Uterus (tissue), 4 donors: ENCODE measurements at places on chromosomes 16 and 17. TPM values are rescaled to one million over a fixed set of nuclear protein-coding genes. Genes with fewer than 3 reads are reported as not detected.

The NPW gene
- 1.5 TPM for total RNA-seq

The CCDC144A gene
- 24.2 TPM for total RNA-seq

The FAM20A gene
- 40.3 TPM for total RNA-seq

The PFN1 gene
- 235 TPM for total RNA-seq

The PRR14 gene
- 1.0 TPM for total RNA-seq

The SLC12A3 gene
- total RNA-seq: not detected

The CYGB gene
- total RNA-seq: 8.5 TPM

The MT1G gene
- total RNA-seq: 51.8 TPM

DNA sequence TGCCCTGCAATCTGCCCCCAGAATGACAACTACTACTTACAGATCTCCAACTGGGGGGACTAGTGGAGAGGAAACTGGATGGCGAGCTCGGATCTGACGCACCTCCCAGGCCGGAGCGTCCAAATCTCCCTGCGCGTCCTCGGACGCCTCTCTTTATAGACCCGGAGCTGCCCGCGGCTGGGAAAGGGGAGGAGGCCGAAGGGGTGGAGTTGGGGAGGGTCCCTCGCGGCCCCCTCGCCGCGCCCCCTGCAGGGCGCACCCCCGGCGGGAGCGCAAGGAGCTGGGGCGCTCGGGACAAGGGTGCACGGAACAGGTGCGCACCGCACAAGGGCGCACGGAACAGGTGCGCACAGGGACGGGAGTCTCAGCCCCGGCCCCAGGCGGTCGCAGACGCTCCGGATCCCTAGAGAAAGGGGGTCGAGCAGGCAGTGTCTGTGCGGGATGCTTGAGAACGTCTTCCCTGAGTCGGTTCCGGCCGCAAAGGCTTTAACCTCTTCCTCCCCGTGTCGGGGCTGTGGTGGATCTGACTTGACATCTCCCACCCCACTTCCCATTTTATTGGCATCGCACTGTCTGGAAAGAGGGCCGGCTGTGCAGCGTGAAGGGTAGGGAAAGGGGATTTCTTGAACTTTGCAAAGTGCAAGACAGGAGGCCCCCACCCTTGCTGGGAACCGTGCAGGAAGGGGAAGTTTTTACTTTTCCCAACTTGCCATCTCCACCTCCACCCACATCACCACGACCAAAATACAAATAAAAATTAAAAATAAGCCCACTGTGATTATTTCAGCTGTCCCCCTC is at the start of gene MYH11:
Gene MYH11 (minus strand): TSS at position 128 of the 798 bp plus-strand sequence. CDS start 18,776 bp downstream, outside the sequence.
- peak; percentile 81 for DNase-seq

DNA sequence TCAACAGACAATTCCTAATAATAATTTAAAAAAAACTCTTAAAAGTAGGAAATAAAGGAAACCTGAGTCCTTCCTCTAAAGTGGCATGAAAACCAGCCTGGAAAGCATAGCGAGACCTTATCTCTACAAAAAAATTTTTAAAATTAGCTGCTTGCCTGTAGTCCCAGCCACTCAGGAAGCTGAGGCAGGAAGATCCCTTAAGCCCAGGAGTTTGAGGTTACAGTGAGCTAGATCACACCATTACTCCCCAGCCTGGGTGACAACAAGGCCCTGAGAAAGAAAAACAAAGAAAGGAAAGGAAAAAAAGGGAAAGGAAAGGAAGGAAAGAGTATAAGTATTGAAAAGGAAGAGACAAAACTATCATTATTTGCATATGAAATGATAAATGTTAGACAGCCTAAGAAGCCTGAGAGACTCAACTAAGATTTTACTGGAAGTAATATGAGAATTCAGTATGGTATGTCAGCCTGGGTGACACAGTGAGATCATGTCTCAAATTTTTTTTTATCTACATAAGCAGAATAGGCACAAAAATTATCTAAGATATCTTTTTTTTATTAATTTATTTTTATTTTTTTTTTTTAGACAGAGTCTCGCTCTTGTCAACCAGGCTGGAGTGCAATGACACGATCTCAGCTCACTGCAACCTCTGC is 113.0 kb downstream of the GOSR1 start:
- no peak for DNase-seq

DNA sequence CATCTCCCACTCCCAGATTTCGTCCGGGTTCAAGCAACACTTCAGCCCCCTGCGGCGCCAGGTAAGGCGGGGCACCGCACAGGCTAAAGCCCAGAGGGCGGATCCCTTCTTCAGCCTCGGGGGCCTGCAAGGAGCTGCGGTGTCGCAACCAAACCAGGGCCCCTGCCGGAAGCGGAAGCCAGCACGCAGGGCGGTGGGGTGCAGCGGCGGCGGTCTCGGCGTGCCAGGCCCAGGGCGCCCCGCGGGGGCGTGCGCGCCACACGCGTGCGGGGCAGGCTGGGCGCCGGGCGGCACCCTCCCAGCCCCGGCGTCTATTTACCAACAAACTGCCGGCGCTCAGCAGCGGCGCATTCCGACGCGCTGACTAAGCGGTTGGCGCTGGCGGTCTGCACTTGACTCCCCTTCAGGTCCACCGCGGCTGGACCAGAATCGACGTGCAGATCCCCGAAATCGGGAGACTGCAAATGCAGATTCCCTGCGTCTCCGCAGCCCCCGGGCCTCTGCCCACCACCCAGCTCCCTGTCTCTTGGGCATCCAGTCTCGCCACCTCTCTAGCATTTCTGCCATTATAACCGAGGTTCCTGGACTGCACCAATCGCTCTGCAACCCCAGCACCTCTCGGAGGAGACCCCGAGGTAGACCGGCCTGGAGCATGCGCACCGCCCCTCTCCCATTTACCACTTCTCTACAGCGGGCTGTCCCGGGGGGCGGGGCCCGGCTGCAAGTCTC is 421 bp upstream of the DLX4 start:
- DNase-seq: peak; percentile 36

DNA sequence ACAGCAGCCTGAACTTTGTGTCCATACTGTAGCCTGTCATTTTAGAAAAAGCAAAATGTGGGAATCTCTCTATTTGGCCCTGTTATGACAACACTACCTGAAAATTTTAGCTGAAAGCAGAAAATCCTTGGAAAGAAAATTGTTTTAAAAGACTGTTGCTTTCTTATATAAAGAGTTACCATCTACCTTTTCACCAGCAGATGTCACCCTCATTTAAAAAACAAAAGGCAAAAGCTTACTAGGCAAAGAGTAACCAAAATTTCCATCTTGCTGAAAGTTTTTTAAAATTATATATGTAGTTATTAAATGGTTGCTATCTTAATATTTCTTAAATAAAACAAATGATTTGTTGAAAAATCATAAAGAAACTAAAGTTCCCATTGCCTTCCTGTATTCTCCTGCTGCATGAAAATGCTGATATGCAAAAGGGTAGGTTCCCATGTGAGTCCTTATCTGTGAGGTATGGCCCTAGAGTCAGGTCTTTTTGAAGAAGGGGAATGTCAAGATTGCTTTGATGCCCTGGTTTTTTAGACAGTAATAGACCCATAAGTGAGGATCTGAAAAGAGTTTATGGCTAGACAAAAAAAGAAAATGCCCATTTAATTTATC is 61.0 kb downstream of the TNRC6C start:
- DNase-seq: no peak

GRCh38 chr17:46876353-46876887 is 25.0 kb downstream of the WNT9B start:
- DNase-seq: no peak

GRCh38 chr16:9176547-9177418 is 85.3 kb downstream of the HAPSTR1 start:
- DNase-seq: no peak

- no peak for DNase-seq
Measured at GRCh38 chr16:64397042-64397441, 724.8 kb downstream of the CDH11 start.

- no peak for DNase-seq
Measured at GRCh38 chr16:48534601-48535340, 75.2 kb downstream of the N4BP1 start.

- no peak for DNase-seq
Measured at GRCh38 chr16:54116124-54116655, 170.4 kb downstream of the IRX3 start.

DNA sequence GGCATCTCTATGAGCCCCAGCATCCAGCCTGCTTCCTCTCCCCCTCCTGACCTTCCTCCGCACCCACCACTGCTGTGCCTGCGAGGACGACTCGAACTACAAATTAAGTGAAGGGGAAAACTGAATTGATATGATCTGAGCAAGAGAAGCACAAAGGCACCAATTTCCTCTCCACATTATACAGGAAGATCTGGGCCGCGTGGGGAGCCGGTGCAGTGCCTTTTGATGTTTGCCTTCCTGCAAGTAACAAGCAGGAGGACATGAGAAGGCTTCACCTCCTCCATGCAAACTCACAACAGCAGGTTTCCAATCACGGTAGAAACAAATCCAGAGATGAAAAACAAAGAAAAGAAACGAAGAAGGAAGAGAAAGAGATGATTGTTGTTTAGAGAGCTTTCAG is 57.8 kb upstream of the MMP2 start:
- no peak for DNase-seq

- no peak for DNase-seq
Measured at GRCh38 chr17:48356866-48357265, 73.1 kb downstream of the SKAP1 start.

DNA sequence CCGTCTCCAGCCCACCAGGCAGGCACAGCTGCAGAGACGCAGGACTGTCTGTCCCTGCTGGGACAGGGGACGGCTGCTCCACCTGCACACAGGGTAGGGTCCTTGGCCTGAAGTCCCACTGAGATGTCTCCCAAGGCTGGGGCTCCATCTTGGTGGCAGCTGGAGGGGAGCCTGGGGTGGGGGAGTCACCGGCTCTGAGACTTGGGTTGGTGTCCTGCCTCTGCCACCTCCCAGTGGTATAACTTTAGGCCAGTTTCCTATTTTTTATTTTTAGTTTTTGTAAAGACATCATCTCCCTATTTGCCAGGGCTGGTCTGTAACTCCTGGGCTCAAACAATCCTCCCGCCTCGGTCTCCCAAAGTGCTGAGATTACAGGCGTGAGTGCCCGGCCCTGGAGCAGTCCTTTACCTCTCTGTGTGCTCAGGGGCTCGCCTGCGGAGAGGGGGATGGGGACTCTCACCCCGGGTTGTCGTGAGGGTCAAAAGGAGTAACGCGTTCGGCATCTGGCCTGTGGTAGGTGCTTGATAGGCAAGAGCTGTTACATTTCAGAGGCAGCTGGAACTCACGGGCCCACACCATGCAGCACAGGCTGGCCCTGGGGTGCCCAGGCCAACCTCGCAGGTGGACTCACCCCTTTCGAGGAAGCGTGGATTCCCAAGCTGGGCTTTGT is 46.6 kb upstream of the DOC2B start:
- DNase-seq: no peak

GRCh38 chr17:77879896-77880280 is 78.6 kb upstream of the TNRC6C start:
- no peak for DNase-seq

DNA sequence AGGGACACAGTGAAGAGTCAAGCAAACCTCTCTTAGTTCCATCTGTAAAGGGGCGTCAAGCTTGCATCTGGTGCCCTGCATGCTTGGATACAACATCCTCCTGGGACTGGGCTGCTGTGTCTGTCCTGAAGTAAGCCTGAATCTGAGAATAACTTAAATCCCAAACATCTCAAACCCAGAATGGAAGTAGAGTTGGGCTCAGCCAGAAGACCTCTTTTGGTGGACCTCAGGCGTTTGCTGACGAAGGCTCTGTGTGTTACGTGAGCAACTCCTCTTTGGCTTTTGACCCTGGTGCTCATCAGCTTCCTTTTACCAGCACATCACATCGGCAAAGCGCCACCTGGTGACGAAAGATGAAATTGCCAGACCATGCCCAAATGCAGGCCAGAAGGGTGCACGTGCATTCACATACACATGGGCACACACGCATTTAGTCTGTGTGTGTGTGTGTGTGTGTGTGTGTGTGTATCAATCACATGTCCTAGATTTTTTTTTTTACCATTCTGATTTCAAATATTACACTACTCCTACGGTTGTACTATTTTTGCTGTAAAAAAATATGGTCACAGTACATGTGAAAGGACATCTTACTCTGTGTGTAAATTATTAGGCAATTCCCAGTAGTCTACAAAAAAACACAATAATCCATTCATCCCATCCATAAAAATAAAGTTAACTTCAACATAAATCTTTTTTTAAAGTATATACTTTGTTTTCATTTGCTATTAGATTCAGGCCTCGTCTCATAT is 41.1 kb upstream of the FOXJ1 start:
- DNase-seq: peak; percentile 85

GRCh38 chr16:13909872-13910303 is 10.1 kb upstream of the ERCC4 start:
- peak; percentile 34 for DNase-seq

DNA sequence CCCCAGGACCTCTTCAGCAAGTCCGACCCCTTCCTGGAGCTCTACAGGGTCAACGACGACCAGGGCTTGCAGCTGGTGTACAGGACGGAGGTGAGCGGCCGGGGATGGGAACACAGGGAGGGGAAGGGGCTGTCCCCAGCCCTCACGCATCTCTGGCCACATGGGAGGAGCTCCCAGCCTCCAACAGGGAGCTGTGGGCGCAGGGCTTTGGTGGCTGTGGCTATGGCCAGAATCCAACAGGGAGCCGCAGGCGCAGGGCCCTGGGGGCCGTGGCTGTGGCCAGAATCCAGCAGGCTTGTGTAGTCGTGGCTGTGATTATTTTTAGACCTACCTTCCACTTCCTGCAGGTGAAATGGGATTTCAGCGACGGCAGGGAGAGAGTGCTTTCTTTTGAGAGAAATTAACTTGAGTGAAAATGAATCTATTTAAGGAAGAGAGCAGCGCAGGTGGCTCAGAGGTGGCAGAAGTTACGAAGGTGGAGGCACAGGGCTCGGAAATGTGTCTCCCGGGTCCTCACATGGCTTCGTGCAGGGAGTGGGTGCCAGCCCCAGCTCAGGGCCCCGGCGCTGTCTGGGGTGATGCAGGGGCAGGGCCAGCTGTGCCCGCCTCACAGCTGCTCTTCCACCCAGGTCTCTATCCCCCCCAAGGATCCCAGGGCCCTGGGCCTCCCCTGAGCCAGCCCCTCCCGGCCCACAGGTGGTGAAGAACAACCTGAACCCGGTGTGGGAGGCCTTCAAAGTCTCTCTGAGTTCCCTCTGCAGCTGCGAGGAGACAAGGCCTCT is 9.4 kb downstream of the CPNE7 start:
- no peak for DNase-seq

GRCh38 chr17:12070561-12070960 is 49.9 kb downstream of the MAP2K4 start:
- DNase-seq: no peak

DNA sequence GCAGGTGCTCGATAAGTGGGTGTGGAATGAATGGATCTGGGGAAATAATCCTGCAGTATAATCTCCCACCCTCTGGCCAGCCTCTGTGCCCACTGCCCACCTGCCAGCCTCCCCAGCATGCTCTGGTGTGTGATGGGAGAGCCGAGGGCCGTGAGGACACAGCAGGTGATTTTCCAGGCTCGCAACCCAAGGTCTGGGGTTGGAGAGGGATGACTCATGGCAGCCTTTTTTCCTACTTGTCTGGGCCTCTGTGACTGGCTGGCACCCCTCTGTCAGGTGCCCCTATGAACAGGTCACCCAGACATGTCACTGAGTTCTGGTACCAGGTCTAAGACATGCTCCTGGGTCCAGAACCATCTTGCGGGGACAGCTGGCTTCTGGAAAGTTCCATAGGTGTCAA is 385.7 kb upstream of the TNRC6C start:
- no peak for DNase-seq

- DNase-seq: peak; percentile 51
Measured at GRCh38 chr17:68613739-68614298, 12.7 kb upstream of the FAM20A start.
